Diencephalon (tissue), 1 donor: ENCODE measurements at places on chromosomes 2 and 18. TPM values are rescaled to one million over a fixed set of nuclear protein-coding genes. Genes with fewer than 3 reads are reported as not detected.

The ZEB2 gene
- total RNA-seq: 82.8 TPM

The BCL2L11 gene
- 5.5 TPM for total RNA-seq

The C2orf68 gene
- total RNA-seq: 29.1 TPM

The PPM1G gene
- 67.1 TPM for total RNA-seq
